ENCODE measurements at places on chromosomes 2 and 18.

DNA sequence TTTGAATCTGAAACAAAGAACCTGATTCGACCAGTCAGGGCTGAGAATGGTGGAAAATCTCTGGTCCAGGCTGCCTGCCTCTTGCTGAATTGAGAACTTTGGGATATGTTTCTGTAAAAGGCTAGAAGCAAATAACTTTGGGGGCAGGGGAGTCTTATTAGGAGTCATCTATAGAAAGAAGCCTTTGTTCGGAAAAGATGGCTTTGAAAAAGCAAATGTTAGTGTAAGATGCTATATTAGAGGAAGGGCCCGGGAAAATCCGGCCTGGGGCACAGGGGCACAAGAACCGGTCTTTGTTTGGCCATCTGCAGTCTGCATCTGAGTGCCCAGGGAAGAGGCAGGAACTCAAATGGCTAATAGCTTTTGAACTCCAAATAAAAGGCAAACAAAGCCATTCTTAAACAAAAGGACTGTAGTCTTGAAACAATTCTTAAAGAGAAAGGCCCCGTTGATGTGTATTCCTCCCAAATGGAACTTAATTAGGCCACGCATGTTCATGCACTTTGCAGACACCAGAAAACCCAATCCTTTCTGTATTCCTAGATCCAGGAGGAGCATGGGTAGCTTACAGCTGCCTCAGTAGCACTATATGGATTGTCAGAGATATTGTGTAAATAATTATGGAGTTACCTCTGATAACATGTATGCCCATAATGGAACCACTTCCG is 180.0 kb upstream of the ARL4C start:
- no peak for DNase-seq

GRCh38 chr2:14826518-14826917 is 194.0 kb downstream of the LRATD1 start:
- no peak for DNase-seq

GRCh38 chr2:71001981-71002570 is 7.4 kb upstream of the TEX261 start:
- DNase-seq = no peak

GRCh38 chr2:212723226-212723625 is 184.6 kb upstream of the ERBB4 start:
- DNase-seq = no peak

- no peak for DNase-seq
These were observed 419.8 kb upstream of the TRIB2 start for GRCh38 chr2:12296915-12297314.

- DNase-seq = no peak
These were observed 62.8 kb downstream of the PXDN start for GRCh38 chr2:1681323-1682180.

DNA sequence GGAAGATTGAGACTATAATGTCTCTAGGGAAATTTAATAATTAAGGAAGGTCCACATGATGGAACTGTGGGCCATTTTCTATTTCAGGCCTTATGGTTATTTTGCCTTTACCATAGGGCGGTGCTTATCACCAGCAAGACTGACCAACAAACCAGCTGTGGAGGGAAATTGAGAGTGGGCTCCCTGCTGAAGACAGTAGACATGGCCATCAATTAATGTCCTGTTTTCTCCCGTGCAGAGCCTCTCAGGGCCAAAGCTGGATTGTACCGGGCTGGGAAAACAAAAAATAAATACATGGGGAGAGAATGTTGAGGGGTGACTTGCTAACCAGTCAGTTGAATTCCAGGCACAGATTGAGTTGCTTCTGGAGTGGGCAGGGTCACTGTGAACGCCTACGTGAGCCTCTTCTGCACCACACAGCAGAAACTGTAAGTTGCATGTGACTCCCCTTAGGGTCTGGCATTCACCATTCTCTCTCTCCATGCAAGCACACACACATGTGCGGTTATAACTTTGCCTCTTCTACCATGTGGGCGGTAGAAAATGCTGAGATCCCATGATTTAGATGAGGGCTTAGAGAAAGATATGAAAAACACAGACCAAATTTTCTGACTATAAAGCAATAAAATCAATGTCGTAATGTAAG is 128.5 kb downstream of the COPS8 start:
- no peak for DNase-seq

GRCh38 chr18:36256094-36256493 is 41.4 kb upstream of the FHOD3 start:
- no peak for DNase-seq

- DNase-seq = no peak
These were observed 986.7 kb upstream of the CDH2 start for GRCh38 chr18:29163596-29163995.

DNA sequence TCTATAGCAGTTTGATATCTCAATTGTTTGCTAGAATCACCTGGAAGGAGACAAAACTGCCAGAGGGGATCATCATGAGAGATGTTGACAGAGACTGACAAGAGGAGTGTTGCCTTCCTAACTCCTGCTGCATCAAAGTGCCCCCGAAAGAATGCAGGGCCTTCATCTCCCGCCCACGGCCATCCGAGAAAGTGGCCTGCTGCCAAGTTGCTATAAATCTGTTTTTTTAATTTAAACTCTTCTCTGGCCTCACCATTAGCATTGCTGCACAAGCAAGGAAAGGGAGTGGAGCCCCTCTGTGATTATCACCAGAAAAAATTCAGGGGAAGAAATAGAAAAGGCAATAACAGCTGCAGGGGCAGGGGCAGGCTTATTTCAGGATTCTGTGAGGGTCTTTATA is 238.1 kb upstream of the EPHA4 start:
- no peak for DNase-seq

DNA sequence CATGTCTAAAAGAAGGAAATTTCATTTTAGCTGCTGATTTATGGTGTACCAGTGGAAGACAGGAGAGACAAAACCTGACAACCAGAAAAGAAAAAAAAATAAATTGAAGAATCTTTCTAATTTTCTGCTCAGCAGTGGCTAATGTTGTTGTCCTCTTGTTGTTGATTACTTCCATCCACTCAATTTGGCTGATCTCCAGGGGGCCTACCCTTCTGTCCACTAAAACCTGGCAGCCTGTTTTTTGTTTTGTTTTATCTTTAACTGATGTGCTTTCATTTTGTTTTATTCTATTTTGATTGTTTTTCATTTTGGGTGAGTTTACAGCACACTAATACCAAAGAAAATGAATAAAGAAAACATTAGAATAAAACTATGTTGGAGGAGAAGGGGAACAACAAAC is 27.4 kb downstream of the TFPI start:
- no peak for DNase-seq

DNA sequence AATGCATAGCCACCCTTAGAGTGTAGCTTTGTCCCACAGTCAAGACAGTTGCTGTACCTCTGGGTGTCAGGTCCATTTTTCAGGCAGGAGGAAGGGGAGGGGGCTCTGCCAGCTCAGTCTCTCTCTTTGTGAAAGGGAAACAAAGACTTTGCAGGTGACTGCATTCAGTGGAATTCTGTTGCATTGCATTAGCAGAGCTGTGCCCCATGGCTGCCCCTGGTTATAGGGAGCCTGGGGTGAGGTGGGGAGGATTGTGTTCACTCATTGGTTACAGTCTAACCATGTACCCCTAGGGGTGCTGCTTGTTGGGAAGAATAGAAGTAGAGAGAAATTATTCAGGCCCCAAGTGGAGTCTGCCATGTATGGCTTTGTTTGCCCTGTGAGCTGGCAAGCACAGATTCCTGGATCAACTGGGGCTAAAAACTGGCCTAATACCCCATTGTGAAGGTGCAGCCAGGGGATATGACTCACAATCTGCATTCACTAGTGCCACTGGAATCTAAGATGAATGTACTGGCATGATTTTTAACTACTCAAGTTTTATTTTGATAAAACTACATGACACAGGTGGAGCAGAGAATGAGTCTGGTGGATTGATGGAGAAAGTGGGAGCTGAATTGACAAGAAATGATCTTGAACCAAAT is 118.4 kb downstream of the SH3BP4 start:
- no peak for DNase-seq

- DNase-seq = no peak
These were observed 121.3 kb upstream of the CD226 start for GRCh38 chr18:70068981-70069380.

GRCh38 chr2:96775160-96775559 is 14.5 kb downstream of the CNNM4 start:
- no peak for DNase-seq

GRCh38 chr2:234286118-234286598 is 210.7 kb downstream of the ARL4C start:
- DNase-seq = no peak

DNA sequence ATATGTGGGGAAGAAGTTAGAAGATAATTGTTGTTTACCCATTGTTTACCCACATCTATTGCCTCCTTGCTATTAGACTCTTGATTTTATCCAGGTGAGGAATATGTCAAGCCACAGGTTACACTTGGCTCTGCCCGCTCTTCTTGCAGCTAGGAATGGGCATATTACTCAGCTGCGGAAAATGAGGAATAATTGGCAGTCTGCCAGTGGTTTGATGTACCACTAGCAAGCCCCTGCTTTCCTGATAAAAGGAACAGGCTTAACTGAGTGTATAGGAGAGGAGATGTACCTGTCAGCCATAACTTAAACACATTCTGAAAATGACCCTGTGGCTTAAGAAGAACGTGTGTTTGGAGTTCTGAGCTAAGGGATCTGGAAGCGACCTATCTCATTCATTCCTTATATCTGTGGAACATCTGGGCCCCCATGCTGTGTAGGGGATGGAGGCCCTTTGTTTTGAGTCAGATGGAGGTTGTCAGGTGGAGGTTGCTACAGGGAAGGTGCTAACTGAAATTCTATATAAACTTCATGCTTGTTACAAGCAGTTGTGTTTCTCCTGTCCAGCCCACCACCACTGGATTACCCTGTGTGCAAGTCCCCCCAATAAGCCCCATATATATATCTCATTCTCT is 4.6 kb upstream of the FMNL2 start:
- no peak for DNase-seq

- DNase-seq = no peak
These were observed 110.7 kb downstream of the INO80D start for GRCh38 chr2:205975082-205975949.

GRCh38 chr2:665340-666073 is 11.7 kb downstream of the TMEM18 start:
- DNase-seq = no peak

DNA sequence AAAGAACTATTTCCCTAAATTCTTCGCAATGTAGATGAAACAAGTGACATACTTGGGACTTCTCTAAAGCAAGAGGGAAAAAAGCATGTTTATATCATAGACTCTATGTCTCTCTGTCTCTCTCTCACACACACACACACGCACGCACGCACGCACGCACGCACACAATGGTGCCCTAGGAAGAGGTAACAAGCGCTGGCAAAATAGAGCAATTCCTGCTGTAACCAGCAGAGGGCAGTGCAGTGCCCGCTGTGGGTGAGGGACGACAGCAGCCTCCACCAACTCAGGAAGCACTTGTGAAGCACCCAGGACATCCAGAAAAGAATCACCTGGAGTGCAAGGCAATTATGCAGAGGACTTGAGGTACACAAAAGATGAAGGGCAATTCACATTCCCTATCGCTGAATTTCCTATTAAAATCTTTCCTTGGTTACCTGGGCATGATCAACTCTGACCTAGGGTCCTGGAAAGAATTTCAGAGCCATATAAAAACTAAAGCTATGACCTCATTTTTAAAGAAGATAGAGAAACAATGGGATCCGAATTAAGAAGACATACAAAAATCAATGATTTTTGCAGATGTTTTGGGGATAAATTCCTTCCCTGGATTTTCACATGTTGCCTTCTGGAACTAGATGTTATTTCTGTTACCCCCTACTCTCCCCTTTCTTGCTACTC is 166.4 kb downstream of the PDE11A start:
- peak; percentile 59 for DNase-seq
